ENCODE measurements at places on chromosomes 4 and X.
A peak's percentile ranks its signal among the peaks of the same experiment; 100 is the strongest.

DNA sequence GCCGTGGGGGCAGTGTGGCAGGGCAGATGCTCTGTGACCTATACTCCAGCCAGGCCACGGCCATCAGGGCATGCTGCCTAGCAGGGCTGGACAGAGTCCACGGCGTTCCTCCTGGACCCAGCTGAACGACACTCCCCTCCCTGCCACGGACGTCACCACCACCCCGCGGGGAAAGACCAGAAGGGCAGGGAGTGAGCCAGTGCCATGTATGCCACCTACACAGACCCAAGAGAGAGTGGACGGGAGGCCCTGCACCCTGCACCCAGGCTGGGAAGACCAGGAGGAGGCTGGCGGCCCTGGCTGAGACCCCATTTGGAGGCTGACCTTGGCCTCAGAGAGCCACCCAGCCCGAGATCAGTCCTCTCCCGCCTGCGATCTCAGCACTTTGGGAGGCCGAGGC lies 101.9 kb downstream of the FAM53A start:
- DNase-seq = no peak

GRCh38 chrX:151225843-151226242 lies 49.5 kb downstream of the GPR50 start:
- no peak for DNase-seq

DNA sequence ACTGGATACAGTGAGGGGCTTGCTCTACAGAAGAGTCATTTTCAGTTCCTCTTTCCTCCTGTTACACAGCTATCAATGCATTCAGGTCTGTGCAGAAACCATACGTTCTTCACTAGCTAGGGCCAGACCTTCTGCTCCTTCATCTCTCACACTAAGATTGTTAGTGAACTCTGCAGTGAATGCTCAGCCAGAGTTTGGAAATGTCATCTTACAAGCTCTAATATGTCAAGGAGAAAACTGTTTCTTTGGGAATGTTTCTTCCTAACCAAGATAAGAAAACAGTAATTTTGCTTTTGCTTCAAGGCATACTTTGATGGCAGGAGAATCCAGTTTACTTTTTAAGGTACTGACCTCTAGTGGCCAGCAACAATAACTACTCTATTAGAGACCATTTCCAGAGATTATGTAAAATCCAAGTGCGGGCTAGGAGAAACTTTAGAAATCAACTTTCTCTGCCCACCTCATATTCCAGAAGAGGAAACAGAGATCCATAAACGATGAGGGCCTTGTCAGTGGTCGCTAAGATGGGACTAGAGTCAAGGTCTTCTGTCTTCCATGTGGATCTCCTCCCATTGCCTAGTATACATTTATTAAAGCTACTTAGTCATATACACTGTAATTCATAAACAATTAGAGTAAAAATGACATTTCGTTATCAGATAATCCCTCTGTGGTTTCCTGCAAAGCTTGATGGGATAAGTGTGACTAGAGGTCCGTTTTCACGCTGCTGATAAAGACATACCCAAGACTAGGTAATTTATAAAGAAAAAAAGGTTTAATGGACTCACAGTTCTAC lies 12.1 kb upstream of the CC2D2A start:
- DNase-seq = peak; percentile 31

- no peak for DNase-seq
Measured at GRCh38 chrX:2578864-2579263, 78.1 kb upstream of the DHRSX start.

GRCh38 chrX:153513265-153513664 lies 4.2 kb upstream of the ATP2B3 start:
- DNase-seq = no peak

DNA sequence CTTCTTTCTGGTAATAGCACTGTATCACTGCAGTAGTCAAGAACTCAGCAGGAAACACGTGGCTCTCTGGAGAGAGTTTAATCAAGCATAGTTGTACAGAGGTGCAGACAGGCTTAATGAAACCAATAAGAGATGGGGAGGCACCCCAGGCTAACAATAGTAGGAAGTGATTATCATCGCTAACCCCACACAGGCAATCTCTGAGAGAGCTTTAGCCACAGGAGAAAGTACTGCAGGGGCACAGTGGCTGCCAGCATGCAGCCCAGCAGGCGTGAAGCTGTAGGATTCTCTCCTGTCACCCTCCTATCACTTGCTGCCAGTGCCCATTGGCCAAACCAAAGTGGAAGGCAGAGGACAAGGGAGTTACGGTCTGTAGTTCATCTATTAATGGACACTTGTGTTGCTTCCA lies 450.0 kb upstream of the RASGEF1B start:
- DNase-seq = no peak

DNA sequence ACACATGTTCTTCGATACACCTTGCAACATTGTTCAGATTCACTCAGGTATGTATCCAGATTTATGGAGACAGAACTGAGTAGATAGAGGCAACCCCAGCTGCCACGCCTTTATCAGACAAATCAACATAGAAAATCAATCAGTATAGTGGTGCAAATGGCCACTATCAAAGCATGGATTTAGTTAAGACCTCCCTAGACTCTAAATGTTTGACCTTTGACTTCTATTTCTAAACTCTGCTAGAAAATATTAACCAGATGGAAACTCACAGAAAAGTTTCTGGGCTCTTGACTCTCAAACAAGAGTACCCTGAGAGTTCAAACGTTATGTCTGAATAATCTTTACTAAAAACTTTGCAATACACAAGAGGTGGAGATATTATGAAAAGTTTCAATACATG lies 411.5 kb downstream of the IQCM start:
- no peak for DNase-seq

DNA sequence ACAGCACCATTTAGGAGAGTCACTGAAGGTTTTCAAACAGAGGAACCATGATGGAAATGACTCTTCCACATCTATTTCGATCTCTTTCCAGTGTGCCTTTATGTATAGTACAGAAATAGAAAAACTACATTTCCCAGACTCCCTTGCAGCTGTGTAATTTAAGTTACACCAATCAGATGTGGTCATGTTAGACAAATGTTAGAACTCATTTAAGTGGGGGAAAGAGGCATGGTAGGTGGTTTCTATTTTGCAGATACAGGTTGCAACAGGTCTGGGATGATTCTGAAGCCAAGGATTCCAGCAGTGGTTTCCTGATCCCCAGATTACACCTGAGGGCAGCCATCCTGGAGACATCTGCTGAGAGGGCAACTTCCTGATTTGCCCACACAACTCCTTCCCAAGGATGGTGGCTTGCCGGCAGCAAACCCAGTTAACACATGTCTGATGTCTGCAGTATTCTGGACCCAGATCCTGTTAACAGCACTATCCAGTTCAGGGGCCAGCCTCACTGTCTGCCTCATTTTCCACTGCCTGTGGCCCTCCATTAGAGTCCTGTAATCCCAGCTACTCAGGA lies 38.7 kb upstream of the PDK3 start:
- DNase-seq = no peak

DNA sequence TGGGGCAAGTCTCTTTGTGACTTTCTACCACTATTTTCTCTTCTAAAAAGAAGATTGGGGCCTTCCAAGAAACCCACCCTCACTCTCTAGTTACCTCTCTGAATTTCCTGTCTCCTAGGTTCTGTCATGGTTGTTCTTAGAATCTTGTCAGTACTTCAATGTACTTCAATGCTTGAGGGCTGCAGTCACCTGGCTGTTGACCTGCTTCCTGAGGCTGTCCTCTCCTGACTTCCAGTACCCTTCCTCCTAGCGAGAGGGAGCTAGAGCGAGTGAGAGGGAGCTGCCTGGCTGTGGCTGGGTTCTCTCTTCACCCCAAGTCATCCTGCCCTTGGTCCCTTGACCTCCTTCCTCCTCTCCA lies 17.7 kb downstream of the CD99L2 start:
- no peak for DNase-seq

GRCh38 chrX:40153345-40154249 lies 55.8 kb upstream of the BCOR start:
- peak; percentile 70 for DNase-seq

- no peak for DNase-seq
Measured at GRCh38 chr4:16263056-16263455, 36.8 kb upstream of the TAPT1 start.

- no peak for DNase-seq
Measured at GRCh38 chrX:2549876-2550275, 49.1 kb upstream of the DHRSX start.

DNA sequence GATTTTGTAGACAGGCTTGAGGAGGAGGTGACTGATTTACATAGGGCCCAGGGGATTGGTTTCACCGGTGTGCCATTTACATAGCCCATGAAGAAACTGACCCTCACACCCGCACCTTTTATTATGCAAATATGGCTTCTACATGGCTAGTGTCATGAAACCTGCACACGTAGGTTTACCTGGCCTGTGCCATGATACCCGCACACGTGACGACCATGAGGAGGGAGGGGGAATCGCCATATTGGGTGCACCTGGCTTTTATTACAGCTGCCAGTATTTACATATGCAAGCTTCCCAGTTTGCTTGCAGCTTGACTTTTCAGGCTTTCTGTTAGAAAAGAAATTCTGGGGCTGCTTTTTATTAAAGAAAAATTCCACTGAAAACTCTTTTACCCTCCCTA lies 359.7 kb downstream of the ADAM29 start:
- DNase-seq = no peak

- DNase-seq = no peak
Measured at GRCh38 chrX:80316526-80316925, 103.7 kb upstream of the TENT5D start.

DNA sequence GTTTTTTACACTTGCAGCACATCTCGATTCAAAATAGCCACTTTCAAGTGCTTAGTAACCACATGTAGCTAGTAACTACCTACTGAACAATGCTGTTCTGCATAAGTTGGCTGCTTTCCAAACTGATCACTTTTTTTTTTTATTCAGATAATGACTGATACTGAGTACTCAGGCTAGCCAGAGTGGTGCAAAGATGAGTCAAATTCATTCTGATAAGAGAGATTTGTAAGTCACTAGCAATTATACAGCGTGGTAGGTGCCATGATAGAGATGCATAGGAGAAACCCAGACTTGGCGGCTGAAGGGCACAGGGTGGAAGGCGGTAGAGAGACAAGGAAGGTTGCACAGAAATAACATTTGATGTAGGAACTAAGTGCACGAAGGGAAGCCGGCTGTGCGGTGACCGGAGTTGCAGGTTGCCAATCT lies 357 bp upstream of the IGBP1 start:
- no peak for DNase-seq

DNA sequence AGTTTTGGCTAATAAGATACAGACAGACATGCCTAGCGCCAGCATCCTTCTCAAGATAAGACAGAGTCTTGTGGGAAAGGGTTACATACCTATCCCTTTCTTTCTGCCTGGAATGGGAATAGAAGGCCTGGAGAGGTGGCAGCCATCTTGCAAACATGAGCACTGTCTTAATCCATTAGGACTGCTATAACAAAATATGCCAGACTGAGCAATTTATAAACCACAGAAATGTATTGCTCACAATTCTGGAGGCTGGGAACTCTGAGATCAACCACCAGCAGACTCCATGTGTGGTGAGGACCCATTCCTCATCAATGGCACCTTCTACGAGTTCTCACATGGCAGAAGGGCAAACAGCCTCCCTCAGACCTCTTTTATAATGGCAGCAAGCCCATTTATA lies 26.5 kb upstream of the NEIL3 start:
- DNase-seq = no peak

DNA sequence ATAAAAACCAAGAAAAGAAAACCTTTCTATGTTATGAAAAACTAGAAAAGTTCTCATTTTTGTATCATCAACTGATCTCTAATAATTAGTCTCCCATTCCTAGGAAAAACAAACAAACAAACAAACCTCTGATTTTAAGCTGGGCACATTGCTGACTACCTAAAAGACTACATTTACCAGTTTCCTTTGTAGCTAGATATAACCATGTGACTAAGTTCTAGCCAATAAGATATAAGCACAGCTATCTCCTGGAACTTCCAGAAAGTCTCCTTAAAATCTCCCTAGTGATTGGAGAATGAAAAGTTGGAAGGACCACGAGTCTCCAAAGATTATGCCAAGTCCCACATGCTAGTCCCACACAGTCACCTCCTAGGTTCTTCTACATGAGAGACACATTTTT lies 108.9 kb downstream of the NR3C2 start:
- no peak for DNase-seq

DNA sequence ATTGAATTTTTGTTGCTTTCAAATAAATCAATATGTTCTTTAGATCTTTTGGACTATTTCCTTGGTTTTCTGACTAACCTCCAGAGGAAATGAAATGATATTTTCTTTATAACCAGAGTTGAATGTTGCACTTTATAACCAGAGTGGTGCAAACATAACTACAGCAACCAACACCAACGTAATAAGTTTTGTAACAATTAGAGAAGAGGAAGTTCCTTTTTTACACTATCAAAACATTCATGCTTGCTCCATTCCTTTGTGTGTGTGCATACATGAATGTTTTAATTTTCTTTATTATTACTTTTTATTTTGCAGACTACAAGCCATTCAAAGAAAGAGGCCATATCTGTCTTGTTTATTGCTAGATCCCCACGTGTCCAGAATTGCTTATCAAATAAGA lies 193.0 kb upstream of the PPP3CA start:
- no peak for DNase-seq

DNA sequence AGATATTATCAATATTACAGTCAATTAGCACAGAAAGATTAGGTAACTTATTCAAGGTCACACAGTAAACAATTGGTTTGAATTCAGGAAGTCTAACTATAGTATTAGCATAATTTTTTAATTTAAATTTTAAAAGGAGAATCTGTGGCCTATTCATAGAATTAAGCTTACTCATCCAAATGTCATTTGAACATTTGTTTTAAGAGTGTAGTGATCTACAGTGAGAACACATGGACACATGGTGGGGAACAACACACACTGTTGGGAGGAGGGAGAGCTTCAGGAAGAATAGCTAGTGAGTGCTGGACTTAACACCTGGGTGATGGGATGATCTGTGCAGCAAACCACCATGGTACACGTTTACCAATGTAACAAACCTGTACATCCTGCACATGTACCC lies 48.3 kb downstream of the MEPE start:
- no peak for DNase-seq

GRCh38 chr4:180449395-180449956 lies 1793.7 kb upstream of the TENM3 start:
- DNase-seq = no peak

GRCh38 chr4:6197433-6198174 lies 2.7 kb downstream of the JAKMIP1 start:
- no peak for DNase-seq

DNA sequence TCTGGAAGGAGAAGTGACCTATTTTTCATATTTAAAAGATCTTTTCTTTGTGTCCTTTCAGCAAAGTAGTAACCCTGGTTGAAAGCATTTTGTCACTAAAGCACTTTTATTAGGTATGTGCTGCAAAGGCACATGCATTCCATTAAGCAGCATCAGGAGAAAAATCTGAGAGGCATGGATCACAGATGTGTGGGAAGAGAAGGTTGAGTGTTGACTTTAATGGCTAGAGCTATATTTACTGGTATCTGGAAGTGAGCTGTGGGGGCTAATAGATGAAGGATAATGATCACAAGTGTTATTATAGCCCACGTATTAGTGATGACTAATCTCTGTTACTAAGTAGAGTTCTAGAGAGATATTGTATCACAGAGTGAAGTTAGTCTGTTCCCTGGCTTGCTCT lies 1520.7 kb downstream of the ARAP2 start:
- DNase-seq = peak; percentile 63
